ENCODE measurements at places on chromosomes 6 and 20. TPM values are rescaled to one million over a fixed set of nuclear protein-coding genes. Genes with fewer than 3 reads are reported as not detected.

KCNG1 gene
- 1.8 TPM for polyA plus RNA-seq

PRKN gene
- 0.45 TPM for polyA plus RNA-seq

PTCHD4 gene
- polyA plus RNA-seq, result not detected

C6orf118 gene
- polyA plus RNA-seq, result not detected

PABPC1L gene
- 7.0 TPM for polyA plus RNA-seq

DNA sequence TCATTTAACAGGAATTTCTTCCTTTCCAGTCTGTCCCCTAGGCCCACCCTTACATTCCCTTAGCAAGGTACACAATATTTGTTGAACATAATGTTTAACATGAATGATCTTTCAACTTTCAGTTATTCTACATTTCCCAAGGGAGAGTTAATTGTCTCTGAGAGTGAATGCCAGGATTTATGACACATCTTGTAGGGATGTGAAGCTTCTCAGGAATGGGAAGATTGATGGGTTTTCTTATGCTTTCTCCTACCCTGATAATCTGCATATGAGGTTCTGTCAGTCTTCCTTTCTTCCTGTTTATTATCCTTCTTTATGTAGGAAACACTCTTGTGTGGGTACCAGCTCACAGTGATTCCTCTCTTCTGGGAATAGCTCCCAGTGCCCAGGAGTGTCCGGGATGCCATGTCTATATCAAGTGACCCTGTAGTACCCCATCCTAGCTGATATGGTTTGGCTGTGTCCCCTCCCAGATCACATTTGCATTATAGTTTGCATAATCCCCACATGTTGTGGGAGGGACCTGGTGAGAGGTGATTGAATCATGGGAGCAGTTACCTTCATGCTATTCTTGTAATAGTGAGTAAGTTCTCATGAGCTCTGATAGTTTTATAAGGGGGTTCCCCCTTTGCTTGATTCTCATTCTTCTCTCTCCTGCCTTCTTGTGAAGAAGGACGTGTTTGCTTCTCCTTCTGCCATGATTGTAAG is 7.1 kb upstream of the FYN start:
- DNase-seq, result no peak

DNA sequence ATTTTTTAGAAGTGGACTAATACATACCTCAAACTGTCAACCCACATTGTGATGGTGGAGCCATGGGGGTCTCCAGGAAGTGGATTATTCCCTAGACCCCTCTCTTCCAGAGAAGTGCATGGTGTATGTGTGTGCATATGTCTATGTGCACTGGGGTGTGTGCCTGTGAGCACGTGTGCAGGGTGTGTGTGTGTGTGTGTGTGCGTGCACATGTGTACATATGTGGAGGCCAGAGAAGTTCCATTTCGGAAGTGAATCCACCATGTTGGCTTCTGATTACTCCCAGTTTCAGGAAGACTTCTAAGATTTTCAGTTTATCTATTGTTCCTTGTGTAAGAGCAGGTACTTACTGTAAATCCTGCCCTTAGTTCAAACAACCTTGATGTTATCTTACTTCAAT is 208.5 kb upstream of the SULF2 start:
- no peak for DNase-seq

DNA sequence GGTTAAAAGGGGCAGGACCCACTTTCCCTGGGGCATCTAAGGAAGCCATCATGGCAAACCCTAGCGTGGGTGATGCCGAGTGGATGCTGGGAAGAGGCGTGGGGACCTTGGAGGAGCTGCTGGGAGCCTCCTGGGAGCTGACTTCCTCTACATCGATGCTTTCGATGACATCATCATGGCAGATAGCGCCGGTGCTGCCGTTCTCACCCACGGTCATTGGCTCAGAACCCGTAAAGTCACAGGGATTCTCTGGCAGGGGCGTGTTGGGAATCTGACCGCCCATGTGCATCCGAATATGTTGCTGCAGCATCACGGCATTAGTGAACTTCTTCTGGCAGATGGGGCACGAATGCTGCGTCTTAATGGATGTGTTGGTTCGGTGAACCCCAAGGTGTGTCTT is 12.1 kb downstream of the SALL4 start:
- no peak for DNase-seq

- DNase-seq, result no peak
Observed at GRCh38 chr6:169166896-169167580, 86.6 kb downstream of the THBS2 start.

GRCh38 chr6:2055911-2056310 is 189.5 kb downstream of the GMDS start:
- DNase-seq, result no peak

DNA sequence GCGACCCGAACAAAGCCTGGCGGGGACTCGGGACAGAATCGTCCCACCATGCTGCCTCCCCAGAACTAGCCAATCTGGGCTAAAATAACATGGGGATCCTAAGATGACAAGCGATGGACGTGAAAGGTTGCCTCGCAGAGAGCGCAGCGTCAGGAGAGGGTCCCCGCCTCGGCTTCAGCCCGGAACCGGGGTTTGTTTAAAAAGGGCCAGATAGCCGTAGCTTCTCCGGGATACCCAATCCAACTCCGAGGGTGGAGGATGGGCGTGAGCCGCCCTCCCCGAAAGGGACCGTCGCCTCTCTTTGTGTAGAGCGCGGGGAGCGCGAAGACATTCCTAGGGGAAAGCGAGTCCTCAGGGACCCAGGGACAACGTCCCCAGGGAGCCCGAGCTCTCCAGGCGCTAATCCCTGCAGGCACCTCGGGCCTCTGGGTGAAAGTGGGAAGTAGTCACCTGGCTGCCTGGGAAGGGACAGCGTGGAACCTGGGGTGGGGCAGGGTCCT is 643 bp downstream of the CD24 start:
- peak; percentile 47 for DNase-seq

- DNase-seq, result peak; percentile 42
Observed at GRCh38 chr6:25637960-25638434, 14.0 kb upstream of the SCGN start.

DNA sequence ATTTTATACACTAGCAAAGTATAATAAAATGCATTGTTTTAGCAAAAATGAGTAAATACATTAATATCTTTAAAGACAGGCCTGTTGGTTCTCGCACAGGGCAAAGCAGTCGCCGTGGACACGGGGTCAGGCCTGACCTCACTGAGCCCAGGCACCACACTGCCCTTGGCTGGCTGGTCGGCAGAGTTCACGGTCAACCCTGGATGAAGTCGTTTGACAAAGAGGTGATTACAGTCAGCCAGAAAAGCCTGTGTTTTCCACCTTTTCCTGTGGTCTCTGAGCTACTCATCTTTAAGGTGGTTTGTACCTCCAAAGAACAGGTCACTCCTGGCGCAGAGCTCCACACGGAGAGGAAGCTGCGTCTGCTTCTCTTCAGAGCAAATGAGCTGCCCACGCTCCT is 191.5 kb downstream of the DLL1 start:
- DNase-seq, result no peak

- DNase-seq, result peak; percentile 80
Observed at GRCh38 chr6:26607434-26608230, 10.9 kb downstream of the ABT1 start.

DNA sequence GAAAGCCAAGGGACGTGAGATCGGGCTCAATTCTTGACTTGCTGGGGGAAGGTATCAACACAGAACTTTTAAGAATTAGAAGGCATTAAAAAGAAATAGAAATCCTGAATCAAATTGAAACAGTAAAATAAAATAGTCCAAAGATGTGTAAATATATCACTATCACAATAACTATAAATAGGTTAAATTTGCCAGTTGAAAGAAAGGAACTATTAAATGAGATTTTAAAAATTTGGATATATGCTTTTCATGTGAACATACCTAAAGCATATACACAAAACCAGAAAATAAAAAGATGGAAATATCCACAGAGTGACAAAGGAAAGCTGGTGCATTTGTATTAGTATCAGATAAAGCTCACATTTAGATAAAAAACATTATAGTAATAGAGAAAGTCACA is 152.4 kb upstream of the ESR1 start:
- no peak for DNase-seq

GRCh38 chr6:154289818-154290508 is 66.6 kb downstream of the IPCEF1 start:
- DNase-seq, result no peak

- DNase-seq, result no peak
Observed at GRCh38 chr6:36929152-36929551, 25.4 kb upstream of the PI16 start.

DNA sequence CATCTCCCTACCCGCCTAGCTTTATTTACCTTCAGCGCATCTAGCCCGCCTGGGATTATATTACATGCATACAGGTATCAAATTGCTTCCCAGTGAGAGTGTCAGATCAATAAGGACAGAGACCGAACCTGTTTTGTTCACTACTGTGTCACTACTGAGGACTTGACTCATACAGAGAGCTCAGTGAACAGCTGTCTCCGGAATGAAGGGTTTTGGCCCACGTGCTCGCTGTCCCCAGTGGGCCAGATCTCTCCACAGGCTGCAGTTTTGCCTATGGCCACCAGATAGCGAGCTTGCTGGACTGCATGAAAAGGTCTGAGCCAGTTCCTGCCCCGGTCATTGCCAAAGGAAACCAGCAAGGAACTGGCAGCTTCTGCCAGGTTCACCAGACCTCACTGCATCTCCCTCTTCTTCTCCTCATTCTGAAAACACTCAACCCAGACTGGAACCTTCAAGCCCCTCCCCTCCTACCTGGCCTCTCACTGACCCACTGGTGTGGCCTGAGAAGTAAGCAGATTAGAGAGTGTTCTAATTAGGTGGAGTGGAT is 150.8 kb downstream of the ZMYND8 start:
- DNase-seq, result peak; percentile 64

DNA sequence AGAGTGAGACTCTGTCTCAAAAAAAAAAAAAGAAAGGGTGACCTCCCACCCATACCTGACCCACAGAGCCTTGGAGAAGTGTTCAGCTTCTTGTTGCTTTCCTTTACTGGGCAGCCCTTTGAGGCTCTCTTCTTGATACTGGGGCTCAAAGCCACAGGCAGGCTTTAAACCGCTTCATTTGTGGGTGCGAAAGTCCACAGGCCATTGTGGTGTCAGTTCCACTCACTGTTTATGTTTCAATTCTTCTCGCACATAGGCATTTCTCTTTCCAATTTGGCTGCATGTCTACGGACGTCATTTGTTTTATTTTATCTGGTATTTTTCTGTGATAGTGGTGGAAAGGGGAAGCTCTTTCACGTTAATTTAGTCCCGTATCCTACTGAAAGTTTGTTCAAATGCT is 34.6 kb downstream of the PPARD start:
- DNase-seq, result no peak

GRCh38 chr6:104483225-104483834 is 376.4 kb downstream of the HACE1 start:
- no peak for DNase-seq

- DNase-seq, result no peak
Observed at GRCh38 chr6:36592221-36592655, 1.9 kb upstream of the SRSF3 start.

GRCh38 chr20:57638895-57639236 is 18.6 kb upstream of the ZBP1 start:
- DNase-seq, result no peak

- DNase-seq, result no peak
Observed at GRCh38 chr6:21753241-21754108, 159.9 kb downstream of the SOX4 start.

DNA sequence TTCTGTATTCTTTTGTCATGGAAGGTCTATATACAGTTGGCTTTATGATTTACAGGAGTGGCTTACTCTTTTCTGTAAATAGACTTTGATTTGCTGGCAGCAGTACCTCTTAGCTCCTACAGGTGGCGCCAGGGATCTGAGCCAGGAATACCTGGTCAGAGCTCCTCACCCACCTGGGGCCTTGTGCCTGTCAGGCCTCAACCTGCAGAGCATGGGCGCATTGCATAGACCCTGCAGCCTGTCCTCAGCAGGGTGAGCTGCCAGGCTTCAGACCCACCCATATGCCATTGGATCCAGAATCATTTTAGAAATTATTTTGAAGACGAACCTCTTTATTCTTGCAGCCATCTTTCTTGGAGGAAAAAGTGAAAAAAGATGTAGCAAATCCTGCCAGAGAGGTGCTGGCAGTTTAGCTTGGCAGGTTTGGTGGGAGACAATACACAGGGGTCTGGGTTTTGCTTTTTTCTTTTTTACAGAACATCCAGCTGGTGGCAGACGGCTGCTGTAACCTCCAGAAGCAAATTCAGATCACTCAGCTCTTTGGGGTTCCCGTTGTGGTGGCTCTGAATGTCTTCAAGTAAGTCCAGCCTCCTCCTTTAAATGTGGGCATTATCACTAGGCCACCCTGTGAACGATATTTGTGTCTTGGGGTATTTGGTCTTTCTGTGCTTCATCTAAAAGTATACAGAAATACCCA is 149.1 kb downstream of the MTHFD1L start:
- DNase-seq, result peak; percentile 82

DNA sequence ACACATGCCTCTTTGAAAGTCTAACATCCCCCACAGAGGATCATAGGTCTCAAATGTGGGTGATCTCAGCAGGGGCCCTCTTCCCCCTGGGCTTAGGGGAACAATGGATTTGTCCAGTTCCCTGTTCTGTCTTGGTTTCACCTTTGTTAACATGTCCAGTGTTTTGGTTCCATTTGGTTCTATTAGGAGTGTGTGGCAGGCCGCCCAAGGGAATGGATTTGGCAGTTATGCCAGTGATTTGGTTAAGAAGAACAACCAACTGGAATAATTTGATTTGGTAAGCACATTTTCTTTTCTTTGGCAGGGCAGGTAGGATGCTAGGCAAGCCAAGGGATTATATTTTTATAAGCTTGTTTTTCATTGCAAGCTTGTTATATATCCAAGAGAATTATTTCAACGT is 28.5 kb upstream of the ENPP1 start:
- DNase-seq, result no peak
